ENCODE measurements at places on chromosomes 5 and 9.

DNA sequence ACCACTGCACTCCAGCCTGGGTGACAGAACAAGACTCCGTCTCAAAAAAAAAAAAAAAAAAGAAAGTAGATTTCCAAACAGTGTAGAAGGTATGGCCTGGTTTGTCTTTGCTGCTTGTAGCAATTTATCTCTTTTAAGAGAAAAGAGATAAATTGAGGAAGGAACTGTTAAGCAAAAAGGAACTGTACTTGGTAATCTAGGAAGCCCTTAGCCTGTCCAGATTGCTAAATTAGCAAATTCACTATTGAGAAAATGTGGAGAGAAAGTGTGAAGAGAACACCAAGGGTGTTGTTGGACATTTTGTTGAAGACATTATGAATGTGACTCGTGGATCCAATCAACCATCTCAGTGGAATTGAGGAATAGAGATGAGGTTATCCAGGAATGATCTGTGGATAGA lies 13.0 kb upstream of the SUSD3 start:
- no peak for DNase-seq

DNA sequence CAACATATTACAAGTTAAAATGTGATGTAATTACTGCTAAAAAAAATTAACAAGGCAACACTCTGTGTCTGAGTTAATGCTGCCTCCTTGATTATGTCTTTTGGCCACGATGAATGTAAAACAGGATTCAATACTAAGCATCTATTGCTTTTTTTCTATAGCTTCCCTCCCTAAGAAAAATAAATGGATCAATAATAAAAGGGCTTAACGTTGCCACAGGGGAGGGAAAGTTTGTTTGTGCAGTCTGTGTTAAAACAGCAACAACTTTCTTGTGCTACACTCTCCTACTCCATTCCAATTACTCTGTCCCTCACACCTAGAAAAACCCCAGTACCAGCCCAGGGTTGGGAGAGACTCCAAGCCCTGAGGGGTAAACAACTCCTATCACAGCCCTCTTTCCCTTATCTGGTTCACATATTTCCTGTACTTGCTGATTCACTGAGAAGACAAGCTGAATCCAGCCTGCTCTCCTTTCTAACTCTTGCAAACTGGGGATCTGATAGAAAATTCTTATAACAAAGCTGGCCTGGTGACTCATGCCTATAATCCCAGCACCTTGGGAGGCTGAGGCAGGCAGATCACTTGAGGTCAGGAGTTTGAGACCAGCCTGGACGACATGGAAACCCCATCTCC lies 44.8 kb downstream of the PTPN3 start:
- DNase-seq: no peak

DNA sequence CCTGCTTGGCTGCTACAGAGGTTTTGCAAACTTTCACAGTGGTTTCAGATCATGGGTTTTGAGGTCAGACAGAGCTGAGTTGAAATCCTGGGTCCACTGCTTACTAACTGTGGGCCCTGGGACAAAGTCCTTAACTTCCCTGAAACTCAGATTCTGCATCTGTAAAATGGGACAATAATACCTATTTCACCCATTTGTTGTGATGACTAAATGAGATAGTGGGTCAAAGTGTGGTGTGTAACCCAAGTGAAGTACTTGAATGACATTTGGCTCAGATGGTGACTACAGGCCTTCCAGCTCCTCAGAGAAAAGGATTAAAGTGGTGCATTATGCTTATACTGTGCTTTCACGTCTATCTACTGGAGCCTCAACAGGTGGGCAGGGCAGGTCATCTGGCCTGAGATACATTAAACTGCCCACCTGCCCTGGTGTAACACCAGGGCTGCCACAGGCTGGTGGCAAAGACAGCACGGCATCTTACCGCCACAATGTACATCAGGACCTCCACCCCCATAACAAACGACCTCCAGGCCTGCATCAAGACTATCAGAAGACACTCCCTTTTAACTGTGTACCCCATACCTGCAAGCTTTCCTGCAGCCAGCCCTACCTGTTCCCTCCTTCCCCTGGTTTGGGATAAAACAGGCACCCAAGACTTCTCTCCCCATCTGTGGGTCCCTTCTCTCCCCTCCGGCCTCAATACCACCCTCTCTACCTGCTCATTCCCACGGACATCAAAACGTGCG lies 846 bp upstream of the TRAF1 start:
- DNase-seq: no peak

DNA sequence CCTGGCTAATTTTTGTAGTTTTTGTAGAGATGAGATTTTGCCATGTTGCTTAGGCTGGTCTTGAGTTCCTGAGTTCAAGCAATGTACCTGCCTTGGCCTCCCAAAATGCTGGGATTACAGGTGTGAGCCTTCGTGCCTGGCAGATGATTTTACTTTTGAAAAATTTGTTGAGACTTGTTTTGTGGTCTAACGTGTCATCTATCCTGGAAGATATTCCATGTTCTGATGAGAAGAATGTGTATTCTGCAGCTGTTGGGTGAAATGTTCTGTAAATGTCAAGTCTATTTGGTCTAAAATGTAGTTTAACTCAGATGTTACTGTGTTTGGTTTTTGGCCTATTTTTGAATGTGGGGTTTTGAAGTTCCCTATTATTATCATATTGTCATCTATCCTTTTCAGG lies 145.6 kb downstream of the XRCC4 start:
- no peak for DNase-seq

- no peak for DNase-seq
Measured at GRCh38 chr5:104186510-104186909, 623.9 kb upstream of the NUDT12 start.

DNA sequence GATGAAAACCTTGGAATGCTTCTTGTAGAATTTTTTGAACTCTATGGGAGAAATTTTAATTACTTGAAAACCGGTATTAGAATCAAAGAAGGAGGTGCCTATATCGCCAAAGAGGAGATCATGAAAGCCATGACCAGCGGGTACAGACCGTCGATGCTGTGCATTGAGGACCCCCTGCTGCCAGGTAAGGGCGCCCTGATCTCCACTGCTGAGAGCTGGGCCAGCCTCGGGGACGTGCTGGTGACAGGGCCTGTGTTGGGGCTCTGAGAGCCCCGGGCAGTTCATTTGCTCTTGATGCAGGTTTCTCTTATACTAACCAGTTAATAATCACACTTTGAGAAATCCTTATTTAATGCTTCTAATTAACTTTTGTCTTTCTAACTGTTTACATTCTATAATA lies 33.0 kb downstream of the TENT4A start:
- DNase-seq: no peak

- DNase-seq: no peak
Measured at GRCh38 chr5:123035918-123036390, 571 bp downstream of the PPIC start.

DNA sequence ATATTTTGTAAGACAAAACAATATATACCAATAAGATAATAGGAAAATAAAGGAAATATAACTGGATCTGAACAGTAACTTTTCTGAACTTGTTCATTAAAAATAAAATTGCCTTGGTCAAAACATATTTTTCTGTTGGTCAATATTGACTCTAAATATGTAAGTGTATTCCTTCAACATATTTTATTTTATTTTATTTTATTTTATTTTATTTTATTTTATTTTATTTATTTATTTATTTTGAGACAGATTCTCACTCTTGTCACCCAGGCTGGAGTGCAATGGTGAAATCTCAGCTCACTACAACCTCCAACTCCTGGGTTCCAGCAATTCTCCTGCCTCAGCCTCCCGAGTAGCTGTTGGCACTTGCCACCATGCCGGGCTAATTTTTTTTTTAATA lies 571.0 kb downstream of the NR2F1-AS1 start:
- DNase-seq: no peak

DNA sequence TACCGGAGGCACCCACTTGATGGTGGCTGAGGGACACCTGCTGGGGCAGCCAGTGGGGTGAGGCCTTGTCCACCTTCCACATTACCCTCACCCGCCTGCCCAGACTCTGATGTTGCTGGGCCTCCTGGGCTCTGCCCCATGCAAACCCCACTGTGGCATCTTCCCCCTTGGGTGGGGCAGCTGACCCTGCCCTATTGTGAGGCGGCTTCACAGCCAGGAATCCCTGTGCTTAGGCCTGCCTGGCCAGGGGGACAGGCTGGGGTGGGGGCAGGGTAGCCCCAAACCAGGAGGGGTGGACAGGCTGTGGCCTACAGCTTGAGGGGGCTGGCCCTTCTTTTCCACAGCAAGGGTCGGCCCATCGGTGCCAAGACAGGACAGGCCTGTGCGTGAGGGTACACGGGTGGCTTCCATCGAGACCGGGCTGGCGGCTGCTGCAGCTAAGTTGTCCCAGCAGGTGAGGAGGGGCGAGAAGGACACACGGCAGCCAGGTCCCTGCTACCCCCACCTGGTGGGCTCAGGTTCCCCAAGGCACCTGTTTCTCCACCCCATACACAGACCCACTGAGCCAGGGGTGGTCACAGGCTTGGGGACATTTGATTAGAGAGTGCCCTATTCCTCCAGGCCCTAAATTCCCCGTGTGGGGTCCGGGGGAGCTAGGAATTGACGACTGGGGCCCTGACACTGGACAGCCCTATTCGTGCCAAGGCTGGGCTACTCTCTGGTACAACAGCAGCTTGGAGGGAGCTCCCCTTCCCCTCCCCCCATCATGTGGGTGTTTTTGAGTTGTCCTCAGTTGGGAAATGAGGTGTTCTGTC lies 99.2 kb downstream of the PHF2 start:
- no peak for DNase-seq

GRCh38 chr5:1155191-1156032 lies 43.5 kb upstream of the SLC12A7 start:
- DNase-seq: no peak

DNA sequence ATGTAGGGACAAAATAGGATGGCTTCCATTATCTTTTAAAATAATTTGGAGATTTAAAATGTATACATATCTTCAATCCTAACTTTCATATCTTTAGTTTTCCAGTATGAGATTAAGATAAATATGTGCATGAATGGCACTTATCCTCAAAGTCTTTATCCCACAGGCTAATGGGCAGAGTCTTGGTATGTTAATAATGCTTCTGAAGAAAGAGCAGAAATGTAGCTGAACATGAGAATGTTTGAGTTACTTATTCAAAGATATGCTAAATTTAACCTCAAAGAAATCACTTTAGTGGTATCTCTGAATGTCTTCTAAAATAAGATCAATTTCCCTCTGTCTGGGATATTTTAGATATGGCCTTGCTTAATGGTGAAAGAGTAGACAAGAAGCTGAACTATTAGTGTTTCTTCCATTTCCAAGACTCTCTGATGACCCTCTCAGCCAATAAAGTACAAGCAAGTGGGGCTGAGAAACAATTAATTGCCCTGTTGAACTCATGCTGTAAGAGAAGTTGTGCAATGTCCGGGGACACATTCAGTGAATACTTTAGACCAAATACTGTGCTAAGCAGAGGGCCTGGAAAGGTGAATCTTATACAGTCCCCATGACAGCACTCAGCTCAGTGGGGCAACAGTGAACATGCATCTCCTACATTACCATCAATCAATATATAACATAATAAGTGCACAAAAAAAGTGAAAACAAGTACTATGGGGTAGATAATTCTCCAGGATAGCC lies 50.0 kb upstream of the ADAMTSL1 start:
- DNase-seq: no peak

GRCh38 chr9:106324591-106325280 lies 538.2 kb upstream of the ZNF462 start:
- DNase-seq: no peak

- DNase-seq: no peak
Measured at GRCh38 chr5:73947906-73948640, 322.1 kb downstream of the ARHGEF28 start.

- no peak for DNase-seq
Measured at GRCh38 chr5:173304591-173304988, 23.6 kb downstream of the STC2 start.

DNA sequence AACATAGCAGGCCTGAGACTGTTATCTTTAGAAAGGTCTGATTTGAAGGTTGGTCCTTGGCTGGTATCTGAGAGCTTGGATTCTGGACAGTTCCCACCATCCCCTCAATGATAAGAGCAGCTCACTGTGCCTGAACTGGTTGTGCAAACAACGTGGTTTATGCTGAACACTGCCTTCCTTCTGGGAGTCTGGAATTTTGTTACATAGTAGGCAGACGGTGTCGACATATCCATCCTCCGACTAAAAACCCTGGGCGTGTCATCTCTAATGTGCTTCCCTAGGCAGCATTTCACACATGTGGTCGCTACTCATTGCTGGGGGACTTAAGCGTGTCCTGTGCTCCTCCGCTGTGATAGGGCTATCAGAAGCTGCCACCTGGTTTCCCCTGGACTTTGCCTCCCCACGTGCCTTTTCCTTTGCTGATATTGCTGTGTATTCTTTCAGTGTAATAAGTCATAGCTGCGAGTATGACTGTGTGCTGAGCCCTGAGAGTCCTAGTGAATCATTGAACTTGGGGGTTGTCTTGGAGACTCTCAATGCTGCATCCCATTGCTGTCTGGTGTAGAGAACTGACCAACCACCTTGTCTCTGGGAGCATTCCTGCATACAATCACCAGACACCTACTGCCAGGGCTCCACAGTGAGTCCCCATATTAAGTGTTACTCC lies 119.1 kb upstream of the TBC1D2 start:
- DNase-seq: no peak

DNA sequence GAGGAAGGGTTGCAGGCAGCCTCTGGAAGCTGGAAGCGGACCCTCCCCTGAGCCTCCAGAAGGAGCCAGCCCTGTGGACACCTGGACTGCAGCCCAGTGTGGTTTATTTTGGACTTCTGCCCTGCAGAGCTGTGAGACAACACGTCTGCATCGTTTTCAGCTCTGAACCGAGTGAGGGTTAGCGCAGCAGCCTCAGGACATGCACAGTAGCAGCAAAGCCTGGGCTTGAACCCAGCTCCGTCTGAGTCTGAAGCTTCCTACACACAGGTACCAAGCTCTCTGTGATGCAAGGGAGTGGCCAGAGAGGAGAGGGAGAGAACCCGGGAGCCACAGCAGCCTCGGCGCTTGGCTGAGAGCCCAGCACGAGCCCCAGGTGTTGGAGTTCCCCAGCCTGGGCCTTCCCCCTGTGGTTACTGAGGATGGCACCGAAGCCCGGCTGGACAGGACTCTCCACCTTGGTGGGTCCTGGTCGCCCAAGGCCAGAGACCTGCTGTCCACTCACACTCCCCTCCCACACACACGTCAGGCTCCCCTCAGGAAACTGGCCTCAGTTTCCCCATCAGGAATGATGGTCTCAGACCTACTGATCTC lies 128.2 kb downstream of the OLFM1 start:
- no peak for DNase-seq

GRCh38 chr9:131835151-131835910 lies 95.5 kb upstream of the RAPGEF1 start:
- DNase-seq: no peak

GRCh38 chr5:132472431-132472830 lies 18.1 kb downstream of the IRF1 start:
- no peak for DNase-seq

- DNase-seq: no peak
Measured at GRCh38 chr5:97019435-97020117, 83.7 kb downstream of the LNPEP start.

GRCh38 chr5:123805300-123805699 lies 293.3 kb downstream of the CSNK1G3 start:
- DNase-seq: no peak

- DNase-seq: no peak
Measured at GRCh38 chr5:38422622-38423021, 133.8 kb downstream of the LIFR start.

All from stimulated activated CD8-positive, alpha-beta memory T cell treated with anti-CD3 and anti-CD28 coated beads, Interleukin-12 subunit alpha, Interleukin-12 subunit beta, amount 100 ng/mL, for 1 hour (primary cell).